ENCODE measurements at places on chromosomes 1 and 21. TPM values are rescaled to one million over a fixed set of nuclear protein-coding genes. Genes with fewer than 3 reads are reported as not detected.

GRCh38 chr21:33572350-33572749 lies 16.1 kb downstream of the DONSON start:
- DNase-seq: no peak

Gene HAO2
- not detected for total RNA-seq

GRCh38 chr1:30534551-30534940 lies 188.8 kb downstream of the MATN1 start:
- DNase-seq: no peak

GRCh38 chr21:33406493-33406892 lies 3.3 kb downstream of the IFNGR2 start:
- DNase-seq: no peak

GRCh38 chr1:58883037-58883887 lies 99.4 kb upstream of the JUN start:
- no peak for DNase-seq

DNA sequence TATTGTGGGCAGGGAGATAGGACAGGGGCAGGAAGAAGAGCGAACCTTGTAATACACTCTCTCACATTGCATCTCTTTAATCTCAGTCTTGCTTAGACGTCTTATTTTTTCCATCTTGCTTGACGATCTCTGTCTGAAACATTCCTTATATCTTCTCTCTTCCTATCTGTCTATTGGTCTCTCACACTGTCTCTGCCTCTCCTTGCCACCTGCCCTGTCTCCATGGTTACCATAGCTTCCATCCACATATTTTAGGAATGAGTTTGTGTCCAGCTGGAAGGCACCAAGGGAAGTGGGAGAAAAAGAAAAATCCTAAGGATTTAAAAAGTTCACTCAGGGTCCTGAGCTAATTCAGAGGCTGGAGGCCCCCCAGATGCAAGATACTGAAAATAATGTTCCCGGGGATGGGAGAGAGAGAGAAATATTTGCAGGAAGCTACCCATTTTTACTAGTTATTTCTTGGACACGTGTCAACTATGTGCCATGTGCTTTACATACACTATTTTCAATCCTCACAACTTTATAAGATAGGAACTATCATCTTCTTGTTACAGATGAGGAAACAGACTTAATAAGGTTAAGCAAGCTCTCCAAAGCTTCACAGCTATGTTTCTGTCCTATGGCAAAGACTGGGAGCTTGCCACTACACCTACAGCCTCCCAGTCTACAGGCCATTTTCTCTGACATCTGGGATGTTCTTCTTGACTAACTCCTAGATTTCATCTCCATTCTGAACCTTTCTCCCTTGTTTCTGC lies 933 bp downstream of the ANKRD34A start:
- no peak for DNase-seq

DNA sequence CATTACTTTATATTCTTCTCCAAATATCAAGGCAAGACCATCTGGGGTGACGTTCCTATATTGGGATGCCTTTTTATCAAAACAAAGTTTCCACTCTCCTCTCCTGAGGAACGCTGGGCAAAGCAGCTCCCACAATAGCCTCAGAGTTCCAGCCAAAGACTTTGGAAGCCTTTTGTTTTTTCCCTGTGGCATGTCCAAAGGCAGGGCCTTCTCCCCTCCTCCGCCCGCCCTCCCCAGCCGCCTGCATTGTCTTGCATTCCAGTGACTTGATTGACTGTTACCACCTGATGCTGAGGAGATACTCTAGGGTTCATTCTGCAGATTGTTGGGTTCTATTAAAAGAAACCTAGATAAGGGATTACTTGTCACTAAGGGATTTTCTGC lies 43.5 kb downstream of the PROX1 start:
- no peak for DNase-seq

Gene NTMT2
- total RNA-seq: not detected

GRCh38 chr1:156805766-156806511 lies 10.7 kb downstream of the SH2D2A start:
- no peak for DNase-seq

Gene LENEP
- 2.0 TPM for total RNA-seq

GRCh38 chr1:42551180-42551579 lies 88.1 kb downstream of the CCDC30 start:
- DNase-seq: no peak

GRCh38 chr1:19495799-19496526 lies 10.6 kb upstream of the CAPZB start:
- no peak for DNase-seq

Gene LCE3D
- total RNA-seq: not detected
